ENCODE measurements at places on chromosomes 6 and 20. TPM values are rescaled to one million over a fixed set of nuclear protein-coding genes. Genes with fewer than 3 reads are reported as not detected.

GRCh38 chr6:95679981-95680380 lies 102.6 kb downstream of the MANEA start:
- DNase-seq: no peak

- DNase-seq: no peak
Observed at GRCh38 chr6:54957698-54958097, 111.1 kb downstream of the FAM83B start.

DNA sequence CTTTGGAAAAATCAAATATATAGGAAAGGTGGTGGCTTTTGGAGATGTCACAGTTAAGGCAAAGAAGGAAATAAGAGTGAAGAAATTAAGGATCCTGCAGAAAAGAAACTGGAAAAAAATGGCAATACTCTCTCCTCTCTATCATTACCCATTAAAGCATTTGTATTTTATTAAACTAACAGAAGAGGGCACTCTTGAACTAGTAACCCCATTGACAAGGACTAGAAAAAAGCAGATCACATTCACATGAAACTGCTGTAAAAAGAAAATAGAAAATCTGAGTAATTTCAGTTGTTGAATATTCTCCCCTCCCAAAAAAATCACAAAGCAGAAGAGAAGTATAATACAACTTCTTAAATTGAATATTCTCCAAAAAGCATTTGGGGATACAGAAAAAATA lies 104.1 kb upstream of the SLC35B3 start:
- DNase-seq: no peak

- no peak for DNase-seq
Observed at GRCh38 chr6:140236732-140237131, 862.3 kb upstream of the CITED2 start.

DNA sequence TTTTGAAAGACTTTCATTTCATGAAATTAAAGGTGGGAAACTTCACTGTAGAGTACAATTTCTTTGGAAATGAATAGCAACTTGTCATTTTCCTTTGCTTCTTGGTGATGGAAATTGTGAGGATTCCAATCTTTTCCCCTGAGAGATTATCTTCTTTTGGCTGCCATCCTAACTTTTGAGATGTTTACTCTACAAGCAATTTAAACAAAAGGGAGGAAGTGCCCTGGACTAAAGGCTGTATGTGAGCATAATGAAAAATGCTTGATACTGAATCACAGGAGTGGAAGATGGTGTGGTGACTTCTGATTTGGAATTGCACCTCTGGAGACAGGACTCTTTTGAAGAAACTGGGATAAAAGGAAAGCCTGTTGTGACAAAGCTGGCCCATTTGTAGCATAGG lies 43.1 kb upstream of the JAG1 start:
- DNase-seq: no peak

- no peak for DNase-seq
Observed at GRCh38 chr6:1130709-1131108, 181.2 kb upstream of the FOXQ1 start.

DNA sequence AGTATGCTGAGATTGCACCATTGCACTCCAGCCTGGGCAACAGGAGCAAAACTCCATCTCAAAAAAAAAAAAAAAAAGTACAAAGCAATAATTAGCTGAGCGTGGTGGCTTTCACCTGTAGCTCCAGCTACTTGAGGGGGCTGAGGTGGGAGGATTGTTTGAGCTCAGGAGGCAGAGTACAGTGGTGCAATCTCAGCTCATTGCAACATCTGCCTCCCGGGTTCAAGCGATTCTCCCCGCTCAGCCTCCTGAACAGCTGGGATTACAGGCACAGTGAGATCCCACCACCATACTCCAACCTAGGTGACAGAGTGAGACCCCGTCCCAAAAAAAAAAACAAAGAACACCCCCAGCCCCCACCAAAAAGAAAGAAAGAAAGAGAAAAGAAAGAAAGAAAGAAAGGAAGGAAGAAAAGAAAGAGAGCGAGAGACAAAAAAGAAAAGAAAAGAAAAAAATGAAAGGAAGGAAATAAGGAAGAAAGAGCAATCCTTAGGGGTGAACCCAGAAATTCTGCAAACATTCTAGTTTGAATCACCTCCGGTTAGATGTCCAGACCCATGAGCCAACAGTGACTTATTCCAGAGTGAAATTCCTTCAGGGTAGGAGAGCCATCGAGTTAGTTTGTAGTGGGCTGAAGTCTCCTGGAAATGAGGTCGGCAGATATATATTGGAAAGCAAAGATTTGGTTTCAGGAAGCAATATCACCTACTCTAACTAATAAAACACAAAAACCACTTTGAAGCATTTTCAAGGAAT lies 3.2 kb upstream of the RIPOR3 start:
- DNase-seq: no peak

Gene MMUT
- 19.8 TPM for polyA plus RNA-seq

GRCh38 chr6:53523511-53524454 lies 21.1 kb downstream of the GCLC start:
- no peak for DNase-seq

Gene CRYBG1
- polyA plus RNA-seq: 0.38 TPM

DNA sequence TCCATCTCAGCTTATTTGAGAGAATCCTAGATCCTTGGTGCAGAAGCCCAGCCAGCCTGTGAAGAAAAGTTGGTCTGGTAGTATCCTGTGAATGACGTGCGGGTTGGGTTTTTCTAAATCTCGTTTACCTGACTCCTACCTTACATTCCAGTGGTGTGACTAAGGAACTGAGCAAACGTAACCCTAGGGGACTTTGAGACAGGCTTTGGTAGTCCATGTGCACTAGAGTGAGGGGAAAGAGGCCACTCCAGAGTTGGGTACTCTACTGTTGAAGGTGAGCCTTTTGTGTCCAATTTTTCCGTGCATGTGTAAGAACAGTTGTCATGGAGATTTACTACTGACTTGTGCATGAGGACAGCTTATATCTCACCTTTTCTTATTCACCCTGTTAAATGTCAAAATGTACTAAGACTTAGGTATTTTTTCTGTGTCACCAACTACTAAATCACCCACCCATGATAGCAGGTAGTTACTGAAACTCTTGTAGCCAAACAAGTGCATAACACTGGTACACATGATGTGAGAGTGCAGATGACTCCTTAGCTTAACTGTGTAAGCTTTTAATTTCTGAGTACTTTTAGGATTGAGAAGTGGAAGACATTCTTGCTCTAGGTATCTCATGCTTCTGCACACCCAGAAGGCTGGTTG lies 26.3 kb upstream of the PLCG1 start:
- no peak for DNase-seq

DNA sequence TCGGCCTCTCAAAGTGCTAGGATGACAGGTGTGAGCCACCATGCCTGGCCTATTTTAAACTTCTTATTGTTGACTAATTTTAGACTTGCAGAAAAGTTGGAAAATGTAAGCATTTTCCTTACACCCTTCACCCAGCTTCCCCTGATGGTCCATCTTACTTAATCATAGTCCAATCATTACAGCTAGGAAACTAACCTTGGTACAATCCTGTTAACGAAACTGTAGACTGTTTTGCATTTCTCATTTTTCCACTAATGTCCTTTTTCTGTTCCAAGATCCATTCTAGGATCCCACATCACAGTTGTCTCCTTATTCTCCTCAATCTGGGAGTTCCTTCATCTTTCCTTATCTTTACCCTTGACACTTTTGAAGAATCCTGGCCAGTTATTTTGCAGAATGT lies 659 bp upstream of the GFRA4 start:
- DNase-seq: no peak

DNA sequence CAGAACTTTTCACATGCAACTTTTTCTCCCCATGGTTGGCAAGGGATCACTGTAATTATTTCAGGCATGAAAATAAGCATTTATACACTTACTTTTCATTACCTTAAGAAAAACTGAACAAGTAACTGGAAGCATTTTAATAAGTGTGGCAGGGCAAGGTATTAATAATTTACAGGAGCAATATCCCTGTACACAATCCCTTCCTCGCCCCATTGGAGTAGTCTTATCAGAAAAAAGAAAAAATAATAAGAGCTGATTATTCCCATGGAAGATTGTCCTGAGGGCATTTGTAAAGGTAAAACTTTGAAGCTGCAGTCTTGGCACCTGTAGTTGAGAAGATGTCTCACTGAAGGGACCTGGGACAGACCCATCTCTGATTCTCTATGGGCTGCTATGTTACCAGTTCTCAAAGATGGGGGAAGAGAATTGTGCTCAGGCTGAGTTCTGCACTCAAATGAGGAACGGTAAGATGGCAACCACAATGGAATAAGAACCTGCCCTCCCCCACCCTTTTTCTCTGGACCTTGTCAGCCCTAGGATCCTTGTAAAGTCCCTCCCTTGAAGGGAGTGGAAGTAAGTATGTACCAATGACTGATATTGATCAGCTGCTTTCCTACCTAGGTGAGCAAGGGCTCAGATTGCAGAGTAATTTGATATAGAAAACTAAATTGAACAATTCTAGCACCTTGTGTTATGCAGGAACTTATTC lies 70.0 kb upstream of the AHI1 start:
- DNase-seq: no peak

GRCh38 chr6:38283734-38284362 lies 355.9 kb downstream of the BTBD9 start:
- no peak for DNase-seq

GRCh38 chr20:39986173-39986904 lies 702.7 kb downstream of the MAFB start:
- peak; percentile 86 for DNase-seq

GRCh38 chr6:11343963-11344723 lies 111.7 kb upstream of the NEDD9 start:
- no peak for DNase-seq

DNA sequence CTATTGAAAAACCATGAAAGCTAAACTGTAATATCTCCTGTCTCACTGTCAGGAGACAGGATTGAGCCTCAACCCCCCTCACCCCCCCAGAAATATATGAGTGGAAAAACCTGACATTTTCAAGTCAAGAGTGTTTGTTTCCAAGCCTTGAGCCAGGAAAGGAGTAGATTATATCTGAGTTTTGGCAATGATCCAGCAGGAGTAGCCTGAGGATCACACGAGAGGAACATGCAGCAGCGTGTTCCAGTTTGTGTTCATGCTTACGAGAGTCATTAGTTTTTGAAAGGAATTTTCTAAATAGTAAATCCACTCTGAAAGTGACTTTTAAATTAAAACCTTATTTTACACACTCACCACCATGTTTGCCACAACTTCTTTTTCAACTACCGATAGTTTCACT lies 15.8 kb downstream of the IL22RA2 start:
- DNase-seq: no peak

Gene MED23
- 7.5 TPM for polyA plus RNA-seq

DNA sequence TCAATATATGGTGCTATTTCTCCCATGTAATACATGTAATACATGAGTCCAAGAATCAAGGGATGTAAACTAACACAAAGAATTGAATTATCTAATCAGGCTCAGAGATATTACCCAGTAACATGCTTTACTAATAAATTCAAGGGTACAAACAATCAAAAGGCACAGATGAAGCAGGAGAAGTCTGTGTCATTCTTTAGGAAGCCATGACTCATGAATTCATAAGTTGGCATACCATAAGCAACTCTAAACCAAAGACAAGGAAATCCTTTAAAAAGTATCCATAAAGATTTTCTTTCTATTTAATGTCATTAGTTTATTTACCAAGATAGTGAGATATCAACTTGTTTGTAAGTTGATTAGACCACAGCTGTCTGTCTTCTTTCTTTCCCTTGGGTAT lies 446.0 kb upstream of the IMPG1 start:
- DNase-seq: no peak

- DNase-seq: no peak
Observed at GRCh38 chr6:1821513-1822183, 211.9 kb downstream of the FOXC1 start.

- no peak for DNase-seq
Observed at GRCh38 chr20:38084425-38084951, 50.9 kb downstream of the RPRD1B start.

- peak; percentile 35 for DNase-seq
Observed at GRCh38 chr20:50837532-50838321, 42.9 kb downstream of the BCAS4 start.

Gene MYO6
- 3.3 TPM for polyA plus RNA-seq

Gene IRF4
- 0.41 TPM for polyA plus RNA-seq

Gene HSPA12B
- polyA plus RNA-seq: 8.9 TPM

- no peak for DNase-seq
Observed at GRCh38 chr6:137173501-137173900, at the start of gene IL22RA2. IL22RA2 (minus strand) TSS chr6:137173644; CDS start chr6:137161749, 11,895 bp downstream.

GRCh38 chr6:107345393-107345792 lies 114.0 kb downstream of the PDSS2 start:
- no peak for DNase-seq

- no peak for DNase-seq
Observed at GRCh38 chr6:43086022-43086658, 10.0 kb downstream of the PTK7 start.

GRCh38 chr6:151747896-151748295 lies 59.6 kb upstream of the ESR1 start:
- DNase-seq: no peak

DNA sequence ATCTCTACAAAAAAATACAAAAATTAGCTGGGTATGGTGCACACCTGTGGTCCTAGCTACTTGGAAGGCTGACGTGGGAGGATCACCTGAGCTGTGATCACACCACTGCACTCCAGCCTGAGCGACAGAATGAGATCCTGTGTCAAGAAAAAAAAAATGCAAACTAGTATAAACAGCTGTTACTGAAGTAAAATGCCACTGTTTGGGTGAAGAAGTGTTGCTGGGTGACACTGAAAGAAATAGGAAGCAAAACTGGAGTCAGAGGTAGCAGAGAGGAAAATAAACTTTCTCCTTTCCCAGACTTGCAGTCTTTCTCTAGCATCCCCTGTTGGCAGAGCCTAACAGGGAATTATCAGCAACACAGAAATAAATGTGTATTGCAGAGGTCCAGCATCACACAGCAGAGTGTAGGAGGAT lies 241.2 kb upstream of the PREP start:
- no peak for DNase-seq

- DNase-seq: no peak
Observed at GRCh38 chr6:136803608-136804007, 11.3 kb upstream of the MAP3K5 start.

- no peak for DNase-seq
Observed at GRCh38 chr6:161139766-161140553, 133.9 kb downstream of the AGPAT4 start.

- no peak for DNase-seq
Observed at GRCh38 chr6:111258615-111259088, 171.3 kb downstream of the SLC16A10 start.

Gene SLC17A1
- not detected for polyA plus RNA-seq

GRCh38 chr6:17938901-17939300 lies 48.5 kb downstream of the KIF13A start:
- no peak for DNase-seq

Gene OPN5
- not detected for polyA plus RNA-seq

DNA sequence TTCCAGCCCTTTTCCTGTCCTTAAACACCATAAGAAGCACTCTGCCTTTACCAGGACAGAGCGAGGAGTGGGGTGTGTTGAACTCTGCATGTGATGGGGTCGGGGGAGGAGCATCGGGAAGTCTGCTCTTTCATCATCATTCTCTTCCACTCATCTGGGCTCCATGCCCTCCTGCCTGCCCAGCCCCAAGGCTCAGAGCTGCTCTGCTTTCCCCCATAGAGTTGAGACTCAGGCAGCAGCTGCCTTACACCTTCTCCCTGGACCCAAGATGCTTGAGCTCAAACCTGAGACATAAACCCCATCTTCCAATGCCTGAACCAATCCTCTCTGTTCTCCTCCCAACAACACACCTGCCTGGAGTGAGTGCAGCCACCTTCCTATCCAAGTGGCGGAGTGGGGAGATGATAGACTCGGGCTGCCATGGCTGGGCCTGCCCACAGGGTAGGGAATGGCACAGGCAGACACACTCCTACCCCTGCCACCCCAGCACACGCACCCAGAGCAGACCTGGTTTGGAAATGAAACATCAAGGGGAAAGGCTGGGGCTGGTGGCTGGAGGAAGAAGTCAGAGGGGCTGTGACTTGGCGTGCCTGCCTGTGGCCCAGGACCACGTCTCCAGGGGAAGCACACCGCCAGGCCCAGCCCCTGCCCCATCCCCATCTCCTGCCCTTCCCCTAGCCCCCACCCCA lies 28.4 kb downstream of the TFEB start:
- no peak for DNase-seq
